ENCODE measurements at places on chromosomes 5 and 9.

GRCh38 chr5:168772316-168772961 is 193.3 kb upstream of the PANK3 start:
- no peak for DNase-seq

DNA sequence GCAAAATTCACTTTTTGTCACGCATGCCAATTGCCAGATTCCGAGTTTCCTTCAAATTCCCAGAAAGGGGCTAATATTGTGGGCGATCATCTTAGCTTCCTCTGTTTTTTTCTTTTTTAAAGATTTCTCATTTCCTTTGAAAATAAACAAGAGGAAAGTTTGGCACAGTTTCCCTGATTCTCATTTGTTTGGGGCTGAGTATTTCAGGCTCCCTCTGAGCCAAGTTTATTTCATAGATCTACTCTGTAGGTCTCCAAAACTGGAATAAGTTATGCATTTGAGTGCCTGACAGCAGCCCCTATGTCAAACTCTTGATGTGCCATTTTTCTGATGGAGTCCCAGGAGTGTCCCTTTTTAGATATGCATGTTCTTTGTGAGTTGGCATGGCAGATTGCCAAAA is 1297.2 kb upstream of the WWC1 start:
- DNase-seq = no peak

- no peak for DNase-seq
Measured at GRCh38 chr5:154118893-154119336, 71.6 kb upstream of the GALNT10 start.

DNA sequence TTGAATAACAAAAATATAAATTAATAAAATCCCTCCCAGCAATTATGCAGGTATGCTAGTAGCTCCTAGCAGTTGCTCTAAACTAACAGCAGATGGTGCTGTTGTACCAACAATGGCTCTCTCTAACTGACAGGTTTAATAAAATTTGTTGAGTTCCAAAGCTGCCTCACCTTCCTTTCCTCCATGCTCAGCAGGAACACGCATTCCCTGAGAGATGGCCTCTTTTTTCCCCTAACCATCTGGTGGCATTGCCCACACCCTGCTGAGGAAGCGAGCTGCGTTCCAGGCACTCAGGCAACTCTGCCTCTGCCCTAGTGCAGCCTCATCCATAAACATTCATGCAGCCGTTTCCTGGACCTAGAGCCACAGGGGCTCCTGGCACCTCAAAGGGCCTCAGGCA is 106.2 kb downstream of the KLHL3 start:
- no peak for DNase-seq

DNA sequence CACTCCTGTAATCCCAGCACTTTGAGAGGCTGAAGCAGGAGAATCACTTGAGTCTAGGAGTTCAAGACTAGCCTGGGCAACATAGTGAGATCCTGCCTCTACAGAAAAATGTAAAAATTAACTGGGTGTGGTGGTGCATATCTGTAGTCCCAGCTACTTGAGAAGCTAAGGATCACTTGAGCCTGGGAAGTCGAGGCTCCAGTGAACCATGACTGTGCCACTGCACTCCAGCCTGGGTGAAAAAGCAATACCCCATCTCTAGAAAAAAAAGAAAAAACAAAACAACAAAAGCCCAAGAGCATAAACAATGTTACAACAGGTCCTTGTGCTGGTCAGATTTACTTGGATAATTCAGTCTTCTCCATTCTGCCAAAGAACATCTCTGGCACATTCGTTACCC is 44.3 kb upstream of the TGFBR1 start:
- DNase-seq = no peak

DNA sequence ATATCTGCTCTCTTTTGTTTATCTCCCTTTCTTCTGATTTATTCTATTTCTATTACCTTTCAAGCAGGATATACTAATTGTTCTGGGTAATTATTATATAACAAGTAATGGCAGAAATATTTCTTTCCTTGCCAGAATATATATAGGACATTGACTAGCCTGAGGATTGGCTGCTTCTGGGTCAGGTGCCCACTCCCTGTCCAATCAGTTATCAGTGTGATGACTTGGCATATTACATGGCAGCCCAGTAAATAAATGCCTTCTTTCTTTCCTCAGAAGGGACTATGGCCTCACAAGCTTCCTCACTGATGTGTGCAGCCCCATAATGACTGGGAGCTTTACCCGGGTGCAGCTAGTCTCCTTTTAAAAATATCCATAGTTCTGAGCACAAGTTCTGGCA is 301.1 kb downstream of the EFNA5 start:
- no peak for DNase-seq

DNA sequence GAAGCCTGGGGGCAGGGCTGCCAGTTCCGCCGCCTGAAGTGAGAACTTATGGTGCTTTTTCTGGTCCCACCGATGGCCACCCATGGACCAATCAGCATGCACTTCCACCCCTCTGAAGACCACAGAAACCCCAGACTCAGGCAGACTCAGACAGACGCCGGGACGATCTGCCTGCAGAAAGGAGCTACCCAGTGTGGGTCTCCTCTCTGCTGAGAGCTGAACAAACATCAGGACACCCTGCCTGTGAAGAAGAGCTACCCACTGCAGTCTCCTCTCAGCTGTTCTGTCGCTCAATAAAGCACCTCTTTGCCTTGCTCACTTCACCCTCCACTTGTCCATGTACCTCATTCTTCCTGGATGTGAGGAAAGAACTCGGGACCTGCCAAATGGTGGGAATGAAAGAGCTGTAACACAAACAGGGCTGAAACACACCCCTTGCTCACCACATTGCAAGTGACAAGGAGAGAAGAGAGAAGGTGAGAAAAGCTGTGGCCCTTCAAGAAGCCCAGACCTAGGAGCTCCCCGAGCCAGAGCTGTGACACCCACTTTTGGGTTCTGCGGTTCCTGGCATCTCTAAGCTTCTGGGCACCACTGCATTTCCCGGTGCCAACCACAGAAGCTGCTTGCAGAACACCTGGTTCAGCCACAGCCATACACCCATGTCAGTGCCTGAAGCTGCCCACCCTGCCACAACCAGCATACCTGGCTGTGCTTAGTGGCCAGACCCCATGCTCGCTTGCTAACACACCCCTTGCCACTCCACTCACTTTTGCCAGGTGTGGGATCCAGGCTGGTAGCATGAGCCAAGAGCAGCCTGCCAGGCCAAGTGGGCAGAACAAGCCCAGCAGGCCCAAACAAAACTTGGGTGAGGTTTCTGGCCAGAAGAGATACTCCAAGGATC is 114.3 kb upstream of the TSLP start:
- DNase-seq = no peak

GRCh38 chr9:33295571-33295970 is 5.3 kb downstream of the NFX1 start:
- DNase-seq = no peak

DNA sequence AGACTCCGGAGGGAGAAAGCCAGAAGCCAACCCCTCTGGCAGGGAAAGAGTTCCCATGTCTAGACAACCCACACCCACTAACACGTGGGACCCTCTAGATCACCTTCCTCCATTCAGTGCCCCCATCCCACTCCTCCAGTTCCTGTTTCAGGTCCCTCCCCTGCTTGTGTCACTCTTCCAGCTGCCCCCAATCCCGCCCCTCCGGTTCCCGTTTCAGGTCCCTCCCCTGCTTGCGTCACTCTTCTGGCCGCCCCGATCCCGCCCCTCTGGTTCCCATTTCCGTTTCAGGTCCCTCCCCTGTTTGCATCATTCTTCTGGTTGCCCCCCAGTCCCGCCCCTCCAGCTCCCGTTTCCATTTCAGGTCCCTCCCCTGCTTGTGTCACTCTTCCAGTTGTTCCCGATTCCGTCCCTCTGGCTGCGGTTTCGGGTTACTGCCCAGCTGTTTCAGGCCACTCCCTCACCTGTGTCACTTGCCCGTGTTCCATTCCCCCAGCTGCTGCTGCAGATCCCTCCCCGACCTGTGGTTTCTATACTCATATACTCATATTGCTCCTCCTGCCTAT is 64.8 kb upstream of the RANBP6 start:
- no peak for DNase-seq

DNA sequence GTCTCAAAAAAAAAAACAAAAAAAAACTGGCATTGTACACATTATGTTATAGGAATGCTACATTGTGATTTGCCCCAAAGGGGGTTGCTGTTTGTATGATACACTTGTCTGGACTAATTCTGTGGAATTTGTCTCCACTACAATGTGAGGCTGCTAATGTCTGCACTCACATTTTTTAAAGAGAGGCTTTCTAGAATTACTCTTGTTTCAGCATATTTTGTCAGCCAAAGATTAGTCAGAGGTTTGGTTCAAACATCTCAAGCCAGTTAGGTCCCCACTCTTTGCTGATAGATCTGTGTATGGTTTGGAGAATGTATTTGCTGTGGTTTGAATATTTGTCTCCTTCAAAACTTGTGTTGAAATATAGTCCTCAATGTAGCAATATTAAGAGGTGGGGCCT is 59.3 kb upstream of the ZNF169 start:
- DNase-seq = no peak

DNA sequence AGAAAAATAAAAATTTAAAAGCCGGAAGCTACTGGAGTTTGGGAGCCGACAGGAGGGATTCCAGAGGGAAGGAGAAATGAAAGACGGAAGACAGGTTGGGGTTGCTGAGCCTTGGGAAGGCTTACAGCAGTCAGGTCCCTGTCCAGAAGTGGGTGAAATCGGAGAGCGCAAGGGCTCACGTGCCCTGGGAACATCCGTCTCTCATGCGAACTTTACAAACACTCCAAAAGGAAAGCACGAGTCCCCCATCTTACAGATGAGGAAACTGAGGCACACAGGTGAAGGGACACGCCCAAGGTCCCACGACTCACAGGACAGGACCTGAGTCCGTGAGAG is 347 bp upstream of the OLFML2A start:
- no peak for DNase-seq

DNA sequence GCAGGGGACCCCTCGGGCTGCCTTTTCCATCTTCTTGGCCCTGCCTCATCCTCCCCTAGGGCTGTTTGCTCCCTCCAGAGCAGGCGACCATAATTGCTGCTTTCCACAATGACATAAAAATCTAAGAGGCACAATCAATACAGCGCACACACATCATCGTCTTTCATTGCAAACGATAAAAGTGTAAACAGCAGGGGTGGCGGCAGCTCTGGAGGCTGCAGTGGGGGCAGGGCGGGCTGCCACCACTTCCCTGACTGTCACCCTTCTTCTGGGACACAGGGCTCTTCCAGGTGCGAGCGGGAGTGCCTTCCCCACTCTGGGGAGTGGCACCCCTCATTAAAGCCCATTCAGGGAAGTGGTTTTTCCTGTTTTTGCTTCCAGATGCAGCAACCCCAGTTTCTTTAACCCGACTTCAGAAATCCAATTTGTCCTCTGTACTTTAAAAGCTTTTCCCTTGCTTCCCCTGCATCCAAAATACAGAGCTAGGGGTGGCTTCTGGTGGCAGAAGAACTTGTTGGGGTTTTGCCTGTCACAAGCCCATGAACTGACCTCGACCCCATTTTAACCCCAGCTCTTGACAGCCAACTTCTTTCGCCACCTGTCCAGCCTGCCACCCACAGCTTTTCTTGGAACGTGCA is 45.7 kb downstream of the TSPAN17 start:
- DNase-seq = no peak

- DNase-seq = no peak
Measured at GRCh38 chr5:160469156-160470144, 47.8 kb downstream of the PTTG1 start.

- DNase-seq = no peak
Measured at GRCh38 chr9:123457583-123457982, 101.6 kb downstream of the CRB2 start.

- no peak for DNase-seq
Measured at GRCh38 chr5:64688965-64689364, 1.3 kb upstream of the SHISAL2B start.

DNA sequence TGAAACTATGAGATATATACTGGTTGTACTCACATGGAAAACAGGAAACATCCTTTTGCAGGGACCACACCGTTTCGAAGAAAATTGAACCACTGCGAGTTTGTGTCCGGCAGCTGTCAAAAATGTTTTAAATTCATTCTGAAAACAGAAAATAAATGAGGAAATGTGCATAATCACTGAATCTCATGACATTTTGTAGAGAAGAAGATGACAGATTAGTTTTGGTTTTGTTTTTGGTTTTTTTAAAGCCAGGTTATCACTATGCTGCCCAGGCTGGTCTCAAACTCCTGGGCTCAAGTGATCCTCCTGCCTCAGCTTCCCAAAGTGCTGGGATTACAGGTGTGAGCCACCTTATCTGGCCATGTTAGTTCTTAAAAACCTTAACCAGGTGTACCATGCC is 3.5 kb downstream of the TXNDC8 start:
- no peak for DNase-seq

- no peak for DNase-seq
Measured at GRCh38 chr5:97115932-97116331, 26.5 kb downstream of the LIX1 start.

GRCh38 chr5:111697215-111697614 is 59.8 kb downstream of the NREP start:
- no peak for DNase-seq

DNA sequence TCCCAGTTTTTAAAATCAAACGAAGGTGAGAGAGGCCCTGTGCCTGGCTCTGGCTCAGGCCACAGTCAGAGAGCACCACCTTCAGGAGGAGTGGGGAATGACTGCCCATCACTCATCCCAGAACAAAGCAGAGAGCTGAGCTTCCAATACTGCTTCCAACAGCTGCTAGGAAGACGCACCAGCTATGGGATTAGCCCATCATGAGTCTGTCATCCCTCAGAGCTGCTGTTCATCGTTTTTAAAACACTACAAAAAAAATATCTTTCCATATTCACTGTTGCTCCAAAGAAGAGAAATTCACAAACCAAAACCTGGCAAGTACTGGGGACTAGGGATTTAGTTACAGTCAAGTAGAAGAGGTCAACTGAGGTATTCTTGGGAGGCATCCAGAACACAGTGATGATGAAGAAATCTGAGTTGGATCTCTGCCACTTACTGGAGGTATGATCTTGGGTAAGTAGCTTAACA is 102.4 kb downstream of the CDK5RAP2 start:
- peak; percentile 72 for DNase-seq

DNA sequence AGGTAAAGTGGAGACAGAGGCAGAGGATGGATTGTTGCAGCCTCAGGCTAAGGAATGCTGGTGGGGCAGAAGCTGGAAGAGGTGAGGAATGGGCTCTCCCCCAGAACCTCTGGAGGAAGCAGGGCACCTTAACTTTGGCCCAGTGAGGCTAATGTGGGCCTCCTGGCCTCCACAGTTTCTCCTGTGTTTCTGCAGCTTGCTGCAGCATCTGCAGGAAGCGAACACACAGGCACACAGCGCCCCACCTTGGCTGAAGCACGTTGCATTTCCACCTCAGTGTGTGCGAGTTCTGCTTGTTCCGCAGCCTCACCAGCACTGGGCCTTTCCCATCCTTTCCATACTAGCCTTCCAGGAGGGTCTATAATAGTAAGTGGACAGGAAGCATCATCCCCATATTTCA is 27.2 kb upstream of the ASS1 start:
- DNase-seq = no peak

- DNase-seq = no peak
Measured at GRCh38 chr5:180494510-180495181, 467 bp downstream of the CNOT6 start.

DNA sequence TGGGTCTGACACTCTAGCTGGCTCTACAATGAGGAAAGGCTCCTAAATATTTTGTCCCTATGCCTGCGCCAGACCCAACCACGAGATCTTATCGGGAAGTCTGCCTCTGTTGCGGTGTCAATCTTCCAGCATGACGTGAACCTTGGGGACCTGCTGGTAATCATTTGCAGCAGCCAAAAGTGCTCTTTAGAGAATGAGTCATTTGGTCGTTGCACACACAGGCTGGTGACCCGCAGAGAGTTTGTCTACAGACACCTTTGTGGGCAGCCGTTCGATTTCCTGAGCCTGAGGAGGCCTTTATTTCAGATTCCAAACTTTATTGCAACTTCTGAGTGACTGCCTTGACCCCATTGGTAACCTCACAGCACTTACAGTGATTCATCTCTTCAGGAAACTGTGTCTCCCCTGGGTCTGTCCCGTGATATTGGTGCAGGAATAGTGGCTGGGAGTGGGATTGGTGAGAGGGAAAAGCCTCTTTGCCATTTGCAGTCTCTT is 326.1 kb downstream of the NSG2 start:
- no peak for DNase-seq

All from AG04449 (cell line).